Nasal cavity respiratory epithelium epithelial cell of viscerocranial mucosa (primary cell): ENCODE measurements at places on chromosomes 6 and 20. TPM values are rescaled to one million over a fixed set of nuclear protein-coding genes. Genes with fewer than 3 reads are reported as not detected.

Gene KCNK15
- total RNA-seq: 0.14 and 0.34 TPM in 2 replicates

Gene DSTN
- 311 and 337 TPM in 2 replicates for total RNA-seq

Gene CBLN4
- total RNA-seq: not detected in 2 replicates

Gene CENPW
- 1.4 and 1.6 TPM in 2 replicates for total RNA-seq

Gene FOXC1
- total RNA-seq: 6.2 and 6.9 TPM in 2 replicates

Gene UBD
- total RNA-seq: not detected in 2 replicates

Gene OR2H2
- total RNA-seq: not detected in 2 replicates

Gene TGIF2
- 8.3 and 8.5 TPM in 2 replicates for total RNA-seq

Gene TFAP2B
- not detected in 2 replicates for total RNA-seq

Gene BHLHE23
- total RNA-seq: not detected in 2 replicates

Gene ADGRF5
- total RNA-seq: not detected in 2 replicates

Gene ARFGEF3
- total RNA-seq: 8.9 and 17.8 TPM in 2 replicates

Gene CFB
- 1.7 and 11.2 TPM in 2 replicates for total RNA-seq

Gene HLA-DOA
- total RNA-seq: 0.07 TPM in 1 of 2 replicates, not detected in the other

Gene ADAT2
- 5.5 and 8.5 TPM in 2 replicates for total RNA-seq

Gene RIMS4
- total RNA-seq: not detected in 2 replicates

Gene RHAG
- total RNA-seq: not detected in 2 replicates

Gene ULBP1
- 2.7 and 9.6 TPM in 2 replicates for total RNA-seq

Gene PTGIS
- total RNA-seq: not detected in 2 replicates

Gene ADAM33
- not detected in 2 replicates for total RNA-seq

Gene GSTA1
- total RNA-seq: 0.21 TPM in 1 of 2 replicates, not detected in the other

Gene TP53TG5
- not detected in 2 replicates for total RNA-seq

Gene KHDC1L
- total RNA-seq: not detected in 2 replicates

Gene ENPP4
- total RNA-seq: under 0.01 and 1.2 TPM in 2 replicates

Gene SLC24A3
- total RNA-seq: 0.34 and 0.36 TPM in 2 replicates

Gene PSORS1C2
- total RNA-seq: not detected in 2 replicates

Gene PXDC1
- total RNA-seq: 55.0 and 58.1 TPM in 2 replicates

Gene MC3R
- not detected in 2 replicates for total RNA-seq

Gene NFKBIE
- total RNA-seq: 4.8 and 6.8 TPM in 2 replicates

Gene ALDH5A1
- total RNA-seq: 0.68 and 5.3 TPM in 2 replicates
